Fibroblast of skin of left quadriceps (primary cell): ENCODE measurements at places on chromosomes 12 and 14.
A peak's percentile ranks its signal among the peaks of the same experiment; 100 is the strongest.

- DNase-seq, result no peak
Measured at GRCh38 chr12:82896979-82897378, 210.3 kb downstream of the TMTC2 start.

DNA sequence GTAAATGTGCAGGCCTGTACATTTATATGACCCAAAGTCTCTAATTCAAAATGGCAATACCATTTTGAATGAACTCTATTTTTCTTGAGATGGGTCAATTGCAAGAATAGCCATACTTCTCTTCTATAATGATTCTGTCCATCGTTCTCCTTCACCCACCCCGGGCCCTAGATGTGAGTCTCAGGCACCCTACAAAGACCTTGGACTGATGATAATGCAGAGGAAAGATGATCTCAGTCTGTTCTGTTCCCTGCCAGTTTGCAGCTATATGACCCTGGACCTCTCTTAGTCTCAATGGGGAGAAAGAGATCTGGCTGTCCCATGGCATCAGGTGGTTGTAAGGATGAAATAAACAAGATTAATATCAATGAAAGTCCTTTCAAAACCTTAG is 30.1 kb downstream of the VCPKMT start:
- DNase-seq, result no peak

GRCh38 chr12:83958997-83959396 is 953.6 kb downstream of the SLC6A15 start:
- DNase-seq, result no peak

- no peak for DNase-seq
Measured at GRCh38 chr12:52199294-52199919, 7.6 kb upstream of the KRT80 start.

DNA sequence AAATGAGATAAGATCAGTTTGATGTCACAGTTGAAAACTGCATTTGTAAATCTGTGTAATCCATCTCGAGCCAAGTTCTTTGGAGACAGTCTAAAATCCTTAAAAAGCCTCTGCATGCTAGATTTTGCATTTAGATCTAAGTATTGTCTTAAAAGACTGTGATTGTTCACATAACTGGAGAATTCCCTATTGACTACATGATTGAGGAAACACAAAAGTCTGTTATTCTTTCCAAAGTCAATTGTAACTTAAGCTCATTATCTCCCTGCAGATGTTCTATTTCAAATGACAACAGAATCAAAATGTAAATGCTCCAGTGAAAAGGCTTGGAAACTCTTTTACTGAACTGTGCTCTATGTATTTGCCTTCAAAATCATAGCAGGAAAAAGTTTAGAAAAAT is 77.8 kb downstream of the MYF5 start:
- DNase-seq, result no peak

DNA sequence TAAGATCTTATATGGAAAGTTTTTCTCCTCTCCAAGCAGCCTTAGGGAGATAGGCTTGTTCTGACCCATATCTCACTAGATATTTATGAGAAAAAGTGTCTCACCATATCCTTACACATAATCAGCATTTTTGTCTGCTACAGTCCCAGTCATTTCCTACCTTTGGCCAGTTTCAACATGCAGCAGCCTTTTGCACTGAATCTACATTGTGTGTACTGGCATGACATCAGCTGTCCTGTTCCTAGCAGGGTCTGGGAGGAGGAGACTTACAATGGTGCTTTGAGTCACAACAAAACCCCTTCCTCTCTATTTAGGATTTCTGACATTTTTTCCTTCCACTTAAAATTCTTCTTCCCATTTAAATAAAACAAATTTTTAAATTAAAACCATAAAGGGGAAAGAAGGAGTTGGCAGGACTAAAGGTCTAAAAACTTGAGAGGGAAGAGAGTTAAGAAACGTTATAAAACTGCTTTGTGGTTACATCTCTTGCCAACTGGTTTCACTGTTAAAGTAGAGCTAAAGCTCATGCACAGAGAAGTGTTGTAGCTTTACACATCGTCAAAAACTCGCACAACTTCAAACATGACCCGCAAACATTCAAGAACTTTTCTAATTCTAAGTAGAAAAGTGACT is 53.3 kb upstream of the CERS5 start:
- no peak for DNase-seq

DNA sequence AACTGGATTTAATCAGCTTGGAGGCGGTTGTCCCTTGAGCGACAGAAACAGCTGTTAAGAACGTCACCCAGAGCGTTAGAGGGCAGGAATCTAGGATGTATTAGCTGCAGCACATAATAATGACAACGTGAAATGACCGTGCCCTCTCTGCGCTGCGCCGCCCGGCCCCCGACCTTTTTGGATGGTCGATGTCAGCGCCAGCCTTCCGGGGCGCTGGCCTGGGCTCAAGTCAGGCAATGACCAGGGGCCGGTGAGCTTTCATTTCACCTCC is 427 bp upstream of the TMEM120B start:
- no peak for DNase-seq

- DNase-seq, result no peak
Measured at GRCh38 chr12:24997496-24997895, 48.6 kb upstream of the BCAT1 start.

GRCh38 chr12:96101806-96102205 is 66.4 kb upstream of the LTA4H start:
- DNase-seq, result no peak

- DNase-seq, result no peak
Measured at GRCh38 chr14:32251530-32251929, 48.5 kb upstream of the RNU6-8 start.

- peak; percentile 35 for DNase-seq
Measured at GRCh38 chr12:106358396-106359241, 1.1 kb downstream of the POLR3B start.

DNA sequence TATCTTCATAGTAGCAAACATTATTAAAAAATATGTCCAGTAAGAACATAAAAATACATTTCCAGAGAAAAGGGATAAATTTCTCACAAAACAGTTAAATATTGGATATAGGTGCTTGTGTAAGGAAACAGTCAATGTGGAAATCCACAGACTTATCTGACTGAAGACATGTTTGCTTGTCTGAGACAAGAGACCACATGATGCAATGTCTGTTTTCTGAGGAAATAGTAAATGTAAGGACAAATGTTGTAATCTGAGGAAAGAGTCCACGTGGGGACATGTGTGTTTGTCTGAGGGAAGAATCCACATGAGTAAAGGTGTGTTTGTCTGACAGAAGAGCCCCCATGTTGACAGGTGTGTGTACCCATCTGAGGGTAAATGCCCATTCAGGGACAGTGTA is 1093.2 kb downstream of the TMEM121 start:
- DNase-seq, result no peak

DNA sequence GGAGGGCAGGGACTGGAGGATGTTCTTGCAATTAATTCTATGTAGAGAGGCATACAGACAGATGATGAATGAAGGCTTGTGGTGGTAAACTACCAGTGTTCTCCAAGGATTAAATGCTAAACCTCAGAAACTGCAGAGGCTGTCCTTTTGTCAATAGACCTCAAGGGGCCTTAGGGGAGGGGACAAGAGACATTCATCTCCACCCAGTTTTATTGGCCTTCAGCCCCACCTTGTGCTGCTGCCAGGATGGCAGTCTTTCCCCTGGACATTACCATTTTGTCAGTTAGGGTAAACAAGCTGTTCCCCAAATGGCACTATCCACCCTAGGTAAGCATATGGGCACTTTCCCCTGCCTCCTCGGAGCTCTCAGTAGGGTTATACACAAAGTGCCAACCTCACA is 4.9 kb upstream of the SMAGP start:
- DNase-seq, result no peak

- no peak for DNase-seq
Measured at GRCh38 chr12:4215229-4216186, 58.1 kb upstream of the CCND2 start.

GRCh38 chr12:89538897-89539296 is 13.1 kb upstream of the POC1B start:
- no peak for DNase-seq

- peak; percentile 86 for DNase-seq
Measured at GRCh38 chr14:55715889-55716288, 135.9 kb downstream of the KTN1 start.

- DNase-seq, result no peak
Measured at GRCh38 chr14:69863083-69863482, 16.1 kb upstream of the SMOC1 start.

GRCh38 chr14:58549105-58549757 is 88.5 kb upstream of the DACT1 start:
- no peak for DNase-seq

- DNase-seq, result no peak
Measured at GRCh38 chr14:54489731-54490444, 1.1 kb upstream of the GMFB start.

- DNase-seq, result no peak
Measured at GRCh38 chr12:11943919-11944700, 126.6 kb upstream of the BCL2L14 start.

DNA sequence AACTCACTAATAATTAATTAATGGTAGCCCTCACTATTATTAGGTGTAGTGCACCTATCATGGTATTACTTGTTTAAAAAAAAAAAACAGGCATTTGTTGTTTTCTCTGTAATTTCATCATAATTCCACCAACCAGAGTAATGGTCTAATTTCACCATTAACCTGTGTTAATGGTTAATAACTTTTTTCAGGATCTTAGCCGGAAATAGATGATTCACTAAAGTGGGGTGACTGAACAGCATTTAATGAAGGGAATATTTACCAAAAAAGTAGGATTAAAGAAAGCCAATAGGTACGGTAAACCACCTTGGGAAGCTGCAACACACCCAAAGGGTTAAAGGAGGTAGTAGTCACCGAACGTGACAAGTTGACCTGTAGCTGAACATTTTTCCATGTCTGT is 13.0 kb downstream of the ETFBKMT start:
- no peak for DNase-seq

- DNase-seq, result no peak
Measured at GRCh38 chr12:57193706-57194245, 22.8 kb upstream of the NXPH4 start.

GRCh38 chr12:3945671-3946070 is 72.5 kb upstream of the PARP11 start:
- no peak for DNase-seq

DNA sequence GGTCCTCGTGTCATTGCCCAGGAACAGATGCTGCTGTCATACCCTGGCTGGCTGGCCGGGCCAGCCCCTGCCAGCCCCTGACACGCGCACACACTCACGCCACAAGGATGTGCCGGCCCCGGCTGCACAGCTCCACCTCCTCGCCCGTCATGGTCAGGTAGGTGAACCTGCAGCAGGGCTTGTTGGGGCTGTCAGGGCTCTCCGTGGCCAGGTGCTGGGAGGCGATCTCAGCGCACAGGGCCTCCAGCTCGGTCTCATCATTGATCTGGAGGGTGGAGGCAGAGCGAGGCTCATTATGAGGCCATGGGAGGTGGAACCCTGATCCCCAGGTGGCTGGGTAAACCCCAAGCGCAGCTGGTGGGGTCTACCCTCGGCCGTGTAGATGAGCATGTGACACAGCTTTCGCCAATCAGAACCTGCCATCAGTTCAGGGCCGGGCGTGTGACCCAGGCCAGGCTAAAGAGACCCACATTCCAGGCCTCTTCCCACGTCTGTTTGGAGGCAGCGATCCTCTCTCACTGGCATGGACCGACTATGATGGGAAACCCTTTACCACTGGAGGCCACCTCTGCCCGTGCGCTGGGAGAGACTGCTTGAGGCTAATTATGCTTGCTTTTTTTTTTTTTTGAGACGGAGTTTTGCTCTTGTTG is 38.8 kb downstream of the TRAFD1 start:
- DNase-seq, result no peak
